ENCODE measurements at places on chromosomes 2 and 18.
A peak's percentile ranks its signal among the peaks of the same experiment; 100 is the strongest.

DNA sequence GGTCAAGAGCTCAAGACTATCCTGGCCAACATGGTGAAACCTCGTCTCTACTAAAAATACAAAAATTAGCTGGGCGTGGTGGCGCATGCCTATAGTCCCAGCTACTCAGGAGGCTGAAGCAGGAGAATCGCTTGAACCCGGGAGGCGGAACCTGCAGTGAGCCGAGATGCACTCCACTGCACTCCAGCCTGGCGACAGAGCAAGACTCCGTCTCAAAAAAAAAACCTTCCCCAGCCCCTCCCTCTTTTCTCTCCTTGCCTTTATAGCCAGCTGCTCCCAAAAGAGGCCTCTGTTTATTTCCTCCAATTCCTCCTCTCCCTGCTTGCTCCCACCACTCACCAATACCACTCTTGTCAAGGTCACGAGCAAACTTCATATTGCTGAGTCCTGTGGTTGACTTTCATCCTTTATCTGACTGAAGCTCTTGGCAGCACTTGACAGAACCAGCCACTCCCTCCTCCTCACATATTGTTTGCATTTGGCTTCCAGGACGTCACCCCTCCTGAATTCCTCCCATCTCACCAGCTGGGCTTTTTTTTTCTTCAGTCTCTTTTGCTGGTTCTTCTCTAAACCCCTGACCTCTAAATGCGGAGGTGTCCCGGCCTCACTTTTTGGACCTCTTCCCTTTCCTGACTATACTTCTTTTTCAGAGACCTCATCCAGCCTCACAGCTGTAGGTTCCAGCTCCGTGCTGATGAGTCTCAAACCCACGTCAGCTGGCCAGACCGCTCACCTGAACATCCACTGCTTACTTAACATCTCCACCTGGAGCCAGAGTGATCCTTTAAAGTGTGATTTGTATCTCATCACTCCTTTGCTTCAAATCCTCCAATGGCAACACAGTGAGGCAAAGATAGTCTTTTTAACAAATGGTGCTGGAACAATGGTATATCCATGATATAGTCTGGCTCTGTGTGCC lies 84.6 kb upstream of the CAB39 start:
- DNase-seq: no peak

- DNase-seq: no peak
These were observed 60.8 kb downstream of the SETBP1 start for GRCh38 chr18:44741511-44741910.

DNA sequence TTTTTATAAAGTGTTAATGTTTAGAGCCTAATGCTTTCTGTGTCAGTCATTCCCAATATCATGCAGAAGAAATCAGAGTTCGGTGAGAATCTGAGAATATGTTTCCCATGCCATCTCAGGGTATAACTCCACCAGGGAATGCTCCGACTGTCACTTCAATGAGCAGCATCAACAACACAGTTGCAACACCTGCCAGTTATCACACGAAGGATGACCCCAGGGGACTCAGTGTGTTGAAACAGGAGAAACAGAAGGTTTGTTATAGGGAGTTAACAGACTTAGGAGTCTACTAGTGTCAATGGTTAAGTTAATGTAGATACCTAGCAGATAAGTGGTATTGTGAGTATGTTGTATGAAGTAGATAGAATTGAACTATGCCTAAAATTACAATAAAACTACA lies 31.0 kb downstream of the VAPA start:
- no peak for DNase-seq

- no peak for DNase-seq
These were observed 99.3 kb downstream of the C1QL2 start for GRCh38 chr2:119059287-119059686.

DNA sequence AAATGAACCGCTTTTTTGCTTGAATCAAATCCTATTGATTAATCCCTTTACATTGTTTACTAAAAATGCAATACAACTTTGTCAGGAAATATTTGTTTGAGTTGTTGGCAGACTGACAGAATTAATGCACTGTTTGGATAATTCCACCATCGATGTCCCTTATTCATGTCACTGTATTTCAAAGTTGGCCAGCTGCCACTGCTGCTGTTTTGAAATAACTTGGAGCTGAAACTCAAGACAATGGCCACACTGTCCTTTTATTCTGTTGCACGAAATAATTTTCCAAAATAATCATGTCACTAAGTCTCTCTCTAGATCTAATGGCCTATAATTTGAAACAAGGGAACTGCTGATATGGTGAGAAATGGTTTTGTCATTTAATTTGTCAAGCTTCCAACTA lies 55.2 kb upstream of the PAX3 start:
- DNase-seq: no peak

- DNase-seq: no peak
These were observed 14.1 kb downstream of the LAMA3 start for GRCh38 chr18:23703057-23703986.

DNA sequence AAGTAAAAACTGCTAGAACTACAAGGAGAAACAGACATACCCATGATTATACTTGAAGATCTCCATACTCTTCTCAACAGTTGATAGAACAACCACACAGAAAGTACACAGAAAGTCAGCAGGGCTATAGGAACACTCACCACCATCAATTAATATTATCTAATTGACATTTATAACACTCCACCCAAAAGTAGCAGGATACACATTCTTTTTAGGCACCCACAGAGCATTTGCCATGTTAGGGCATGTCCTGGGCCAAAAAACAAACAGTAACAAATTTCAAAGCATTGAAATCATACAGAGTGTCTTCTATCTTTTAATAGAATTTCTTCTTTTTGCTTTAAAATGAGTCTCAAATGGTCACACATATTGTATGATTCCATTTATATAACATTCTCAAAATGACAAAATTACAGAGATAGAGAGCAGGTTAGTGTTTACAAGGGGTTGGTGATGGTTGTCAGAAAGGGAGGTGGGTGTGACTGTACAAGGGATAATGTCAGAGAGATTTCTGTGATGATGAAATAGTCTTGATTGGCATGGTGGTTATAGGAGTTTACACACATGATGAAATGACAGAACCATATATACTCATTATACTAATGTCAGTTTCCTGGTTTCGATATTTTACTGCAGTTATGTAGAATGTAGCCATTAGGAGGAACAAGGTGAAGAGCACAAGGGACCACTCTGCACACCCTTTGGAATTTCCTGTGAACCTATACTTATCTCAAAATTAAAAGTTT lies 82.8 kb downstream of the NCK2 start:
- peak; percentile 81 for DNase-seq

DNA sequence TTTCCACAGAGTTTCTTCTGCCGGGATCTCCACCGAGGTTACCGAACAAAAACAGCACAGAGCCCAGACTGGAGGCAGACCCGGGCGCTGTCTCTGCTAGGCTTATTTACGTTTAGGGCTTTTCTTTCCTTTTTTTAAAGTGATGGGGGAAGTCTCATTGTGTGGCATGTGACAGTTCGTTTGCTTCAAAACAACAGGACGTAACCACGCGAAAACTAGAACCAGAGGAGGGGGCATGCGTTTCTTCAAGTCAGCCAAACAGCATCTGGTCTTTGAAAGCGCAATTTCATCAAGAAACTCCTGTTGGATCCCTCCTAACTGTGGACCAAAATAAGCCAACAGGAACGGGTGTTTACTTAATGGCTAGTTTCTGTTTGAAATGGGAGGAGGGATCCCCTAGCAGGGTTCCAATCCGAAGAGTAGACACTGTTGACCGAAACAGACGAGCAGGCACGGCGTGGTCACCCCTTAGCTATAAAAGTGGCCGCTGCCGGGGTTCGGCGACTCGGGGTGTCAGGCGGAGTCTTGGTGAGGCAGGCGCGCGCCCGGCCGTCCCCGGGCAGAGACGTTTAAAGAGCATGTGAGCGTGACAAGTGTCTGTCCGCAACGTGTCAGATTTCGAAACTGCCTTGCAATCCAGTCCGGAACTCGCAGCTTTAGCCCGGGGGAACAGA lies 997 bp upstream of the TGIF1 start:
- DNase-seq: peak; percentile 94
